ENCODE measurements at places on chromosomes 1 and 21.

DNA sequence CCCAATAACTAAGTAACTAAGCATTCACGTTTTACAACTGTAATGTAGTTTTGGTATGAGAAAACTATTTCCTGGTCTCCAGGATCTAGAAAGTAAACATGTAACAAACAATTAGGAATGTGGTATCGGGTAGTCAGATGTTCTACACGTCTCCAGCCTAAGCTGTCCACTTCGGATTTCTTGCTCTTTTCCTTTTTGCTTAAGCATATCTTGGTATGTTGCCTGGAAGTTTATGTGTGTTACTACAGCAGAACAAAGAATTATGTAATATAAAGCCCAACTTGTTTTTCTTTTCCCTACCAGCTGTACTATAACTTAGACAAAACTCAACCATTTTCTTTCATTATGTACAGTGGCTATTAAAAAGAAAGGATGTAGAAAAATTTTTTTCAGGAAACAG lies 20.4 kb upstream of the WARS2 start:
- no peak overlapping the region for H3K27ac ChIP-seq
- no peaks in the 10 kb centered on the region for H3K4me1 ChIP-seq
- no peaks in the 10 kb centered on the region for H3K27me3 ChIP-seq
- no peak overlapping the region for H3K4me3 ChIP-seq
- peaks cover 16% of the 10 kb centered on the region for H3K36me3 ChIP-seq

GRCh38 chr1:160633330-160633903 lies 13.4 kb downstream of the SLAMF1 start:
- H3K27me3 ChIP-seq, result peaks cover 6% of the 10 kb centered on the region
- H3K36me3 ChIP-seq, result no peaks in the 10 kb centered on the region
- peaks cover 23% of the 10 kb centered on the region for H3K4me1 ChIP-seq
- H3K27ac ChIP-seq, result no peak overlapping the region

- peaks cover 3% of the 10 kb centered on the region for H3K27me3 ChIP-seq
- DNase-seq, result no peak
- no peak overlapping the region for H3K27ac ChIP-seq
- H3K36me3 ChIP-seq, result no peaks in the 10 kb centered on the region
- peaks cover 2% of the 10 kb centered on the region for H3K4me1 ChIP-seq
Measured at GRCh38 chr1:157485793-157486192, 66.5 kb downstream of the FCRL5 start.

- peaks cover 7% of the 10 kb centered on the region for H3K27me3 ChIP-seq
- peaks cover 16% of the 10 kb centered on the region for H3K4me1 ChIP-seq
- H3K4me3 ChIP-seq, result no peak overlapping the region
- H3K27ac ChIP-seq, result no peak overlapping the region
- DNase-seq, result no peak
Measured at GRCh38 chr1:154420961-154421924, 16.1 kb downstream of the IL6R start.

Data from endothelial cell (in vitro differentiated cells).